Cerebellar nuclear complex (tissue), 1 donor: ENCODE measurements at places on chromosomes 7 and 10.

DNA sequence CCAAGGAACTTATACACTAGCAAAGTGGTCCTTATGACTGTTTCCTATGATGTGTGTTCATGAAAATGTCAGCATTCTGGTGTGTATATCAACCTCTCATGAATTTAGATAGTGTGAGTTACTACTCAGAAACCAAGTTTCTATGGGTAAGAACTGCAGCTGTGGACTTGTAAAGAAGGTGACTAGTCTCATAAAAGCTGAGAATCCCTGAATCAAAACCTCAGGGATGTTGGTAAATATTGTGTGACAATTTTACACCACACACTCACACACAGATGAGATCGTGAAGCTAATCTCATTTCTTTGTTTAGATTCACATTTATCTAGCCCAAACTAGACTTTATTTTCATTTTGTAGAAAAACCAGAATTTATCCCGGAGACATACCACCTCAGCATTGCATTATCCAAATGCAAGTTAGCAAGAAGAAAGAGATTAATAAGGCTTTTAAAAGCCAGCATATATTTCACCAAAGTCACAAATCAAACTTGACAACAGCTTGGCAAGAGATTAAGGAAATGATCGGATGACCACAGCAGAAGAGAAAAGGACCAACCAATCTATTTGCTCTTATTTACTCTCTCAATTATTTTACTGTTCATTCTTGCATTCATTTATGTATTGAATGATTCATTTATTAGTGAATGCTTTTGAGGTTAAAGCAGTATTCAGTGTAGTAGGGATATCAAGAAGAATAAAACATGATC, 92.9 kb downstream of the PLXDC2 start:
- no peak for DNase-seq

DNA sequence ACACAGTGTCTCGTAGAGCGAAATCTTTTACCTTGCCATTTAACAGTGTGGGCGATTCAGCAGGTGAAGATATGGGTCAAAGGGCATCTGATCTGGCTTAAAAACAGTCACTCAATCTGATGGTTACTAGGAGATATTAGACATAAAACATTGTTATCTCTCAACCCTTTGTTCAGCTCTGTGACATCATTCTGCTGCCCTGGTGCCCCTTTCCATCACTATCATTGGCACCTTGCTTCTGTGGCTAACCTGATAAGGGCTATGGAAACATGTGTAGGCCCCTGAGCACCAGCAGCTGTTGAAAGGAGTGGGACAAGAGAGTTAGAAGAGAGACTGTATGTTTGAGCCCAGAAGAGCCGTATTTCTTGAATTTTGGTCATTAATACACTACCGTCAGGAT, 650.3 kb downstream of the PHTF2 start:
- DNase-seq: no peak

DNA sequence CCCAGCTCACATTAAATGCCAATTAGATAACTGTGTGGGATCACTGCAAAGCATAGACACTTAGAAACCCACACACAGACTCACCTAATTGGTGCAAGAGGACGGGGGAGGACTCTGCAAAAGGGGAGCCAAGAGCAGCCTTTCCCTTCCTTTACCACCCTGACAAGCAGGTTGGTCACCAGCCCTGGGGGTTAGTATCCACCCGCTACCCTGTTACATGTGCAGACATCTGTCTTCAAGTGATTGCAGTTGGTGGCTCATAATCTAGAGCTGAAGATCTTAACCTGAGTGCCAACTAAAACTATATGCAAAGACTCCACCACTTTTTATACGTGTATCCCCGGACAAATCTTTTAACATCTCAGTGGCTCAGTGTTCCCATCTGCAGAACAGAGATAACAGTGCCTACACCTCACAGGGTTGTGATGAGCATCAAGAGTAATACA, 56.9 kb downstream of the SORBS1 start:
- no peak for DNase-seq

DNA sequence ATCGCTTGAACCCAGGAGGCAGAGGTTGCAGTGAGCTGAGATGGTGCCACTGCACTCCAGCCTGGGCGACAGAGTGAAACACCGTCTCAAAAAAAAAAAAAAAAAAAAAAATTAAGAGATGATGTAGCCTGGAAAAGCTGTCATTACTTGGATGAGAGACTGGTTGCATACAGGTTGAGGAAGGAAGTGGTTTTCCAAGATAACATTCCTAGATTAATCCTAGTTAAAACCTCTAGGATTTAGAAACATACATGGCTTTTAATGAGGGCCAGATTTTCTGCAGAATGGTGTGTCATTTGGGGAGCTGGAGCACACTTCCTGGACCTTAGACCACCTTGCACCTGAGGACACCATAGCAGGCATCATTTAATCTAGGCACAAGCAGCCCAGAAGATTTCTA, 17.8 kb downstream of the VWA2 start:
- DNase-seq: no peak

GRCh38 chr7:16727736-16728135, 25.8 kb upstream of the TSPAN13 start:
- no peak for DNase-seq

DNA sequence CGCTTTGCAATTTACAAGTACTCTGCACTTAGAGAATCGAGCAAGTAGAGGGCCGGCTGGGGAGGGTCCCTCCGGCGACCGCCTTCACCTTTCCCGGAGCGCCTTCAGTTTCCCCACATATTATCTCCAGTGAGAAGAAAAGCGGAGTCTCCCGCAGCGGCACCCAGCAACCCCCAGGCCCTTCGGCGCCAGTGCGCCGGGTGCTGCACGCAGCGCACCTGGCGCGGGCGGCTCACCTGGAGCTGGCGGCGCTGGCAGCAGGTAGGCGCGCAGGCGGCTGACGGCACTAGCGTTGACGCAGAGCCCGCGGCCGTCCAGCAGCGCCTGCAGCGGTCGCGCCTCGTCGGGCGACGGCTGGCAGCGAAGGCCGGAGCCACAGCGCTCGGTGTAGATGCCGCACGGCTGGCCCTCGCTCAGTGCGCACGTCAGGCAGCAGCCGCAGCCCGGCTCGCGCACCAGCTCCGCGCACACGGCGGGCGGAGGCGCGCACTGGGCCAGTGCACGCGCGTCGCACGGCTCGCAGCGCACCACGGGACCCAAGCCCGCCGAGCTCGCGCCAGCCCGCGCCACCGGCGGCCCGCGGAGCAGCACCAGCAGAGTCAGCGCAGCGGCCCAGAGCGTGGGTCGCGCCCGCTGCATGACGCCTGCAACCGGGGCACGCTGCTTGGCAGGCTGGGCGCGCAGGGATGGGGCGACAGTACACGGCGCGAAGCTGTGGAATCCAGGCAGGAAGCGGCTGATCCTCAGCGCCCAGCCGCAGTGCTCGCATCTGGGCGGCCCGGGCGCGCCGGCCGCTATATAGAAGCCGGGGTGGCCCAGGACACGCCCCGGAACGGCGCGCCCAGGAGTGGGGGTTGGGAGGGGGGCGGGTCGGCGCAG, at the start of gene IGFBP3:
Gene IGFBP3, minus strand, starts transcription at position 771 of the 879 bp plus-strand sequence. Its CDS starts 132 bp downstream, at position 639.
- DNase-seq: no peak
